HFFc6 (cell line): ENCODE measurements at places on chromosomes 3 and 15.
A peak's percentile ranks its signal among the peaks of the same experiment; 100 is the strongest.

GRCh38 chr3:163058031-163058854 is 1561.6 kb downstream of the OTOL1 start:
- no peaks in the 10 kb centered on the region; the same call in 1 of the 2 replicates for H3K27me3 ChIP-seq
- no peak overlapping the region; the same call in 1 of the 2 replicates for H3K4me3 ChIP-seq
- no peak for DNase-seq
- H3K27ac ChIP-seq: no peak overlapping the region; the same call in 1 of the 2 replicates
- no peaks in the 10 kb centered on the region for H3K36me3 ChIP-seq

DNA sequence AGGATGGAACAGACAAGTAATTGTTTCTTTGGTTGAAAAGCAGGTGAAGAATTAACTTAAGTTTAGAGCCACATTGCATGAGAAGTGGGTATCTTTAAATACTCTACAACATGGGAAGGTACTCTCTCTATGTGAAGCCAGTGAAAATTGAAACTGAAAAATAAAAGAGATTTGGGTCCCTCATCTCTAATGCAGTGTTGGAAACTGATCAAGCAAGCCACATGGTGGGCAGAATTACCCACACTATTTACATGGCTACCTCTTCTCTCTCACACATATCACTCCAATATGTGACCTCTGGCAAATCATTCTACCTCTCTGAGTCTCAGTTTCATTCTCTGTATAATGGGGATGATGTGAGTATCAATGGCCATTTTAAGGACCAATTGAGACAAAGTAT is 339.0 kb downstream of the IL5RA start:
- H3K36me3 ChIP-seq: peaks cover 10% of the 10 kb centered on the region
- H3K27ac ChIP-seq: no peak overlapping the region
- no peak overlapping the region for H3K4me3 ChIP-seq
- no peaks in the 10 kb centered on the region for H3K27me3 ChIP-seq

DNA sequence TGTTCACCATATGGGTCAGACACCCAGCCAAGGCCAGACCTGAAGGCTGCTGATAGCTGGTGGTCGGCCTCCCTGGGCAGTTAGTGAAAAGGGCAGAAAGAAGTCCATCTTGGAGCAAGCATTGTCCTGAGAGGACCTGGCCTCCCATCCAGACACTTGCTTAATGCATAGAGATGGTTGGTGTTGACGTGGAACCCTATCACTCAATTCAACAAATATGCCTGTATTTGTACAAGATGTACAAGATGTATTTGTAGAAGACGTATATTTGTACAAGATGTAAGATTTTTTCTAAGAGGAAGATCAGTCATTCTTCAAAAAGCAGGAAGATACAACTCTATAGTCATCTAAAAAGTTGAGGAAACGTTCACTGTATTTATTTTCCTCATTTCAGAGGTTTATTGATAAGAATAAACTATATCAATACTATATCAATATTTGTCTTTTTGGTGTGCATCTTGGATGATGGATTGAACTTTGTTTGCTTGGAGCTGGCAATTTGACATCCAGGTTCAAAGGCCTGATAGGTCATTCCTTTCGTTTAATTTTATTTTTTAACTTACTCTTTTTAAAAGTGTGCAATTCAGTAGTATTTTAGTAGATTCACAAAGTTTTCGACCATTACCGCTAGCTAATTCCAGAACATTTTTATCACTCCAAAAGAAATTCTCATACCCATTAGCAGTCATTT is 5.9 kb downstream of the TMEM42 start:
- H3K36me3 ChIP-seq: peaks cover 25% of the 10 kb centered on the region
- DNase-seq: no peak
- peaks cover 16% of the 10 kb centered on the region for H3K4me1 ChIP-seq
- H3K27me3 ChIP-seq: no peaks in the 10 kb centered on the region; the same call in 1 of the 2 replicates

DNA sequence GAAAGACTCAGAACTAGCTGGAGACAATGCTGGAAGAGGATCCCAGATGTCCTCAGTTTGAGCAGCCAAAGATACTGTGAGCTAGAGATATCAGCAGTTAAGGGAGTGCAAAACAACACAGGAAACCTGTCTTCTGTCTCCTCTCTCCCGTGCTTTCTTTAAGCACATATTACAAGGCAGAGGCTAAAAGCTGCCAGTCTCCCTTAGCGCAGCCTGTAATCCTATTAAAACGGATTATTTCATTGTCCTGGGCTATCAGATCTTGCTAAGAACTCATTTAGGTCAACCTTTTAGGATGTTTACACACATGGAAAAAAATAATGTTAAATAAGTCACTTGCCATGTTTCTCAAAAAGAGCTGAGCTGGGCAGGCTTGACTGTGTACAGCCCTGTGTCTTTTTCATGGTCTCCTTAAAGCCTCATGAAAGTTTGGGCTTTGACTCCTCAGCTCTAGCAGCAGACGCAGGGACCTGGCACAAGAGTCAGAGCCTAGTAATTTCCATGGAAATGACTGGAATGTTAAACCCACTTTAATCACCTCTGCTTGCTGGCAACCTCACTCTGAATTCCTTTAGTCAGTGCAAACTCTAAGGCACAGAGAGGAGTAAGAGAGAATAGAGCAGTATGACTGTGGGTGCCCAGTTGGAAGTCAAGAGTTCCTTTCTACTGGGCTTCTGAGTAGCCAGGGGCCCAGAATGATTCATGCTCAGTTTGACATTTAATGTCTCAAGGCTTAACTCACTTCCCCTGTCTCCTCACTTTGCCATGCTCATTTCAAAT is 491.9 kb downstream of the NTRK3 start:
- no peaks in the 10 kb centered on the region for H3K27me3 ChIP-seq
- no peaks in the 10 kb centered on the region for H3K36me3 ChIP-seq
- peak; percentile 86 for DNase-seq

DNA sequence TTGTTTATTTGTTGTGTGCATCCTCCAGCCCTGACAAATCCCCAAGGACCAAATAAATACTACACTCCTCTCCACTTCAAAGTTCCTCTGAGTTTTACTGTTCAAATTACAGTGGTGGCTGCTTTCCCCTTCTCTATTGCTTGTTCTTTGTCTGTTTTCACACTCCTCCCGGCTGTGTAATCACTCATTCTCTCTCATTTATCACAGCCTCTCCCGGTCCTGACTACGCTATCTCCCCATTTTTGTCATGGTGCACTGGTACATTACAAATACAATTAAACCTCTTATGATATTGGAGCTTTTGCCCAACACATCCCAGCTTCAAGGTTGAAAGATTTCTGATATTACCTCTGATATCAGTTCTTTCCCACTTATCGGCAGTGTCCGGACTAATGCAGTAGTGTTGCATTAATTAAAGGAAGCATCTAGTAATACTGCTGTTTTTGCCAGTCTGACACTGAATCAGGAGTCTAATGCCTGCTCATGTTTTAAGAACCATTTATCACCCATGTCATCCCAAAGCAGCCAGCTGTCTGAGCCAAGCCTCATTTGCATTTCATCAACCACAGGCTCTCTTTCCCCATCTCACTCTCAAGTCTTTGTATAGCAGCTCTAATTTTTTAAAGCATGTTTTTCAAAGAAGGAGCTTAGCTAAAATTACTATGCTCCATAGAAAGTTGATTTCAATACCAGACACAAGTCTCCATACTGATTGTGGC is 740.5 kb downstream of the ROBO2 start:
- no peak overlapping the region for H3K27ac ChIP-seq
- no peak for DNase-seq
- H3K4me3 ChIP-seq: no peak overlapping the region

GRCh38 chr15:33907326-33907725 is 61.0 kb upstream of the CHRM5 start:
- no peaks in the 10 kb centered on the region for H3K36me3 ChIP-seq
- no peak overlapping the region; the same call in 1 of the 2 replicates for H3K4me3 ChIP-seq
- peak overlapping the region; percentile 23; the same call in 1 of the 2 replicates for H3K27ac ChIP-seq
- DNase-seq: no peak
- H3K27me3 ChIP-seq: peaks cover 2% of the 10 kb centered on the region; the same call in 1 of the 2 replicates

DNA sequence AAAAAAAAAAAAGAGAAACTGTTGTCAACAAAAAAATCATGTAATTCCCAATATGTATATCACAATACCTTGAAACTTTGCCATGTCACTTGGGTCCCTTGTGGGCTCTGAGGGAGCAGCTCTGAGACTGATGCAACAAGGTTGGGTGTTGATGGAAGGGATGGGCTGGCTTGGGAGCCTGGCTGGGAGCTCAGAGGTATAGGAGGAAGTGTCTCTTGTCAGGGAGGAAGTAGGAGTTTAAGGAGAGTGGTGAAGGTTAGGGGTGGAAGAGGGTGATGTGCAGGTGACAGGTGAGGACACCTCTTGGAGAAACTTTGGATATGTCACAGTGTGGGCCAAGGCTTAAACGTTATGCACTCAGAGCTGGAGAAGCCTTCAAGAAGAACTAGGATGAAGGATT is 2.0 kb upstream of the TM6SF1 start:
- no peaks in the 10 kb centered on the region for H3K36me3 ChIP-seq
- no peak for DNase-seq
- no peak overlapping the region for H3K27ac ChIP-seq
- peaks cover 40% of the 10 kb centered on the region for H3K27me3 ChIP-seq
- peaks cover 11% of the 10 kb centered on the region for H3K4me1 ChIP-seq

DNA sequence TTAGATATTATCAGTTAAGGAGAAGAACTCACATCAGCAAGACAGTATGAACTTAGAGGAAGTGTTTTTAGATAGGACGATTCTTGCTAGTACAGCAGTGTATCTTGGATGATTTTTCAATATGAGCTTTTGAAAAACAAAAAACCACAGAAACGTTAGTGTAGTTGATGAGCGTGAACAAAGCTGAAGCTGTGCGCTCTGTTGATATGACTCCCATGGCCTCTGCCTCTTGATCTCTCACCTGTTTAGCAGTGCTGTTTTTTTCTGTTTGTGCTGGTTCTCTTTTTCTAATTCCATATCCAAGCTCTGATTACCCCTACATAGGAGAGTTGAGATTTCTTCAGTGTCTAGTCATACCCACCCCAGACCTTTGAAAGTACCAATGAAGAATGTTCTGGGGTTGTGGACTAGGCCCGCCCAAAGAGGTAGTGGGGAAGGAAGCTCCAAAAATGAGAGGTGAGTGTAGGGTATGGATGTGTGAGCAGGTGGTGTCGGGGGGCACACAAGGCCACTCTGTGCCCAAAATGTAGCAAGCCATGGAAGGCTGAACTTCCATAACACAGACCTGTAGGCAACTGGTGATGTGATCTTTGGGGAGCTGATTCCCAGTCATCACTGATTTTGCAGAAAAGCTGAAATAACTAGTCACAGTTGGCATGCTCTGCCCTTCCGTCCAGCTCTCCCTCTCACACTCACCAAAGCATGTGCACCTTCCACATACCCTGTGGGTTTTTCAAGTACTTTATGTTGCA is 20.0 kb upstream of the CMTM7 start:
- no peak overlapping the region for H3K4me3 ChIP-seq
- H3K27ac ChIP-seq: no peak overlapping the region
- peaks cover 4% of the 10 kb centered on the region; the same call in 1 of the 2 replicates for H3K4me1 ChIP-seq
- no peak for DNase-seq
- no peaks in the 10 kb centered on the region for H3K36me3 ChIP-seq
- peaks cover 18% of the 10 kb centered on the region for H3K27me3 ChIP-seq

- H3K4me3 ChIP-seq: 0 out of 2 replicates have a peak overlapping the region, but pooled peaks have one; percentile 8
- H3K4me1 ChIP-seq: peaks cover 41% of the 10 kb centered on the region
- H3K27ac ChIP-seq: peak overlapping the region; percentile 53
- H3K36me3 ChIP-seq: no peaks in the 10 kb centered on the region
- peaks cover 2% of the 10 kb centered on the region for H3K27me3 ChIP-seq
- DNase-seq: peak; percentile 58
Observed at GRCh38 chr15:29143909-29144635, 125.5 kb downstream of the NSMCE3 start.
